ENCODE measurements at places on chromosomes 7 and 10.

DNA sequence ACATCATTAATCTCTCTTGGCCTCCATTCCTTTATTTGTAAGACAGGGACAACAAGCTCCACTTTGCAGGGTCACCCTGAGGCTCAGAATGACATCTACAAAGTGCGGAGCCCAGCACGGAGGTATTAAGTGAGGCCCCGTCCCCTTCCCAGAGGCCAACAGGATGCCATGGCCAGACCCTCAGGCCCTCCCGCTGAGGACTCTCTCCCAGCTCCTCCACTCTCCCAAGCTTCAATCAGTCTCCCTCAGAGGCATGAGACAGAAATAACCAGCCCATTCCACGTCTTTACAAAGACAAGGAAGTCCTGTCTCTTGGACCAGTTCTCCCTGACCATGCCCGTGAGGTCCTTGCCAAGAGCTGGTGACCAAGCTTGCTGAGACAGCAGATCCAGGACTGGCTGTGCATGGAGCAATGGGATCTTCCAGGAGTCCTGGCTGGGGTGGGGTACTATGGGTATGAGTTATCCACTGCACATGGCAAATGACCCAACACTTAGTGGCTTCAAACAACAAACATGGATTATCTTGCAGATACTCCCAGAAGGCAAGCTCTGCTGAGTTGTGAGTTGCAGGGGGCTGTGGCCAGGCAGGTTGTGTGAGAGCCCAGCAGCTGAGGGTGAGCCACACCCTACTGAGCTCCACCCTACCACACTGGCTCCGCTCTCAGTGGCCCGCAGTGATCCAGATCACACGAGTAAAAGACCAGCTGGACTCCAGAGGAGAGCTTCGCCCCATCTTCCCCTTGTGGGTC is 4.3 kb upstream of the PPIF start:
- DNase-seq: no peak

DNA sequence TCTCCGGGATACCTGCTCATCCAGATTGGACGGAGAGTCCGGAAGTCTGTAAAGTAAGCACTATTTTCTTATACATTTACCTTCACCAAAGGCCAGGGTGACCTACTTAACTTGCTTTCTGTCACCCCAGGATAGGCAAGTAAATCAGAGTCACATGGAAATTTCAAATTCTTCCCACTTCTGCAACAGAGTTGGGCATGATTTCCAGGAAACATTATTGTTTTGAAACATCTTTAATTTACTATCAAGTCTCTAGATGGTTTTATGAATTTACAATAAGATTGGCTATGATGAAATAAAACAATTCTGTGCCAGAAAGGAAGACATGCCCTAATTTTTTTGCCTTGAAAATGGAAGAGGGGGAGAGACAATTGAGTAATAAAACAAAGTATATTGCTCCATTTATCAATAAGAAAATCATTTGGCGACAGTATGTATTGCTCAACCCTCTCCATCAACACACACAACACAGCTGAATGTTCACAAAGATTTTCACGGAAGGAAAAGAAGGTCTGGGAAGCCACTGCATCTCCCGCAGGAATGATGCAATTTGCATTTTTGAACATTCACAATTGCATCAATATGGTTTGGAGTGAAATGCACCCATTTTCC is 702.8 kb downstream of the PARD3 start:
- no peak for DNase-seq

DNA sequence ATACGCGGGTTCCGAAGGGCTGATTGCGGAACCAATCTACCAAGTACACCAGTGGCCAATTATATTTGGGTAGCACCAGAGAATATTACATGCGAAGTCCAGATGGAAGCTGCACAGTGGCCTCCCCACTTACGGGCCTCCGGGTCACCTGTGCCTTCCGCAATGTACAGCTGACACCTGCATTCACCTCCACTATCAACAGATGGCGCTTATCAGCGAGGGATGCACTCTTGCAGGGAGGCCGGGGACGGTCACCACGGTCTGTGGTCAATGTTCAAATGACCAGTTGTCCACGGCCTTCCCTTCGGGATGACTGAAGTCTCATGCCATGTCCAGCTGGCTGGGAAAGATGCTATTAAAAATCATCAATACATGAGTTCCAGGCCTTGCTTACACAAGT is 47.6 kb downstream of the SLIT1 start:
- no peak for DNase-seq

DNA sequence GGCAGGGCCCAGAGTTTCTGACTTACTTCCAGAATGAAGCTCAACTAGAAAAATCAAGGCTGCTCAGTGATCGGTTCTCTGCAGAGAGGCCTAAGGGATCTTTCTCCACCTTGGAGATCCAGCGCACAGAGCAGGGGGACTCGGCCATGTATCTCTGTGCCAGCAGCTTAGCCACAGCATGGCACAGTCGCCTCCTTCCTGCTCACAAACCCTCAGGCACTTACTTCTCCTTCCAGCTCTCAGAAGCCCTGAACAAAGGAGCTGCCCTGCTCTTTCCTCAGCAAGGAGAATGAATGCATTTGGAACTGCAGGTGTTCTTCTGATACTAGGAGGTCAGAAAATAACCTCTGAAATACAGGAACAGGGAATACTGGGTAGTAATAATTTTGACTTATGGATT is 219.7 kb upstream of the PRSS1 start:
- DNase-seq: no peak

- no peak for DNase-seq
Observed at GRCh38 chr7:75702515-75702914, 36.2 kb downstream of the HIP1 start.

DNA sequence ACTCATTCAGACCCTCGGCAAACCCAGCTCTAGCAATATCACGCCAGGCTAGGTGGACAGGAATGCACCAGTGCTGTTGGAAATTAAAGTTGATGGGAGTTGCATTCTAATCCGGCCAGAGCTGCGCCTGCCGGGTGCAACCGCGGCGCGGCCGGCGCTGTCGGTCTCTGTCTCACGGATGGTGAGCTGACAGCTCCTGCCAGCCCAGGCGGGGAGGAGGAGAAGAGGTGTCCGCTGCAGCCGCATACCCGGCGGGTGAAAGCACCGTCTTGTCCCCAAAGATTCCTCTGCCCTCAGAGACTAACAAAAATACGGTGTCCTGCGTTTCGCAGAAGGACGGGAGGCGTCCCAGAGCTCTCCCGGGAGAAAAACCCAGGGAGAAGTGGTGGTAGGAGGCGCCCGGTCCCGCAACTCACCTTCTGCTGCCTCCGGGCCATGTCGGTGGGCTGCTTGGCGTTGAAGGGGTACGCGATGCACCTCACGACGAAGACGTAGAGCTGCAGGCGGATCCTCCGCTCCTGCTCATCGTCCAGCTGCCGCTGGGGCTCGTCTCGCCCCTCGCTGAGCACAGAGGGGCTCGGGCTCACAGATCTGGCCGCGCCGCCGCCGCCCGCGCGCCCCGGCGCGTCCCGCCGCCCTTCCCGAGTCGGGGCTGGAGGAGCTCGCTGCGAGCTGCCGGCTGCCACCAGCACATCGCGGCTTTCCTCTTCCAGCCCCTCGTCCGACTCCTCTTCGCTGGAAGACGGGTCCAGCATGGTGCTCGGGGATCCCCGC is 490 bp downstream of the CADPS2 start:
- no peak for DNase-seq

DNA sequence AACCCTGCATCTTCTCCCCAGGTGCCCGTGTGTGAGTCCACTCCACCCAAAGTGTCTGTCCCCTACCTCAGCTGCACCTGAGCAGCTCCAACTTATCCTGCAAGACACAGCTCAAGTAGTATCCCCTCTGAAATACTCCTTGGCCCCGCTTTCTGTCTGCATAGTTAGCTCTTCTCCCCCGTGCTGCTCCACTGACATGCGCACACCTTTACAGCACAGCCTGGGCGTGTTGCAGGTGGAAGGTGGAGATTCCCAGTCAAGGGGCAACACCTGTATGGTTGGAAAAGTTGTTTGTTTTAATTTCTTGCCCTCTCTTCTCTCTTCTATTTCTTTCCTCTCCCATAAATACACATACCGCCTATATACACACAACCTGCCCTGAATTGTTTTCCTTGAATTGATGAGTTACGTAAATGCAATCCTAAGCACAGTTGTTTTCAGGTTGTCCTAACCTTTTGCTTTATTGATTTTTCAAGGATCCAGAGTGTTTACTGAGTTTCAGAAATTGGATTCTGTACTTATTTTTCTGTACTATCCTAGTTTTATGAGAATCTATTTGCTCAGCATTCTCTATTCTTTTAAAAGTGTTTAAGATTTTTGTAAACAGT is 14.9 kb downstream of the MET start:
- no peak for DNase-seq

GRCh38 chr7:28017372-28017771 is 163.2 kb downstream of the JAZF1 start:
- DNase-seq: no peak

DNA sequence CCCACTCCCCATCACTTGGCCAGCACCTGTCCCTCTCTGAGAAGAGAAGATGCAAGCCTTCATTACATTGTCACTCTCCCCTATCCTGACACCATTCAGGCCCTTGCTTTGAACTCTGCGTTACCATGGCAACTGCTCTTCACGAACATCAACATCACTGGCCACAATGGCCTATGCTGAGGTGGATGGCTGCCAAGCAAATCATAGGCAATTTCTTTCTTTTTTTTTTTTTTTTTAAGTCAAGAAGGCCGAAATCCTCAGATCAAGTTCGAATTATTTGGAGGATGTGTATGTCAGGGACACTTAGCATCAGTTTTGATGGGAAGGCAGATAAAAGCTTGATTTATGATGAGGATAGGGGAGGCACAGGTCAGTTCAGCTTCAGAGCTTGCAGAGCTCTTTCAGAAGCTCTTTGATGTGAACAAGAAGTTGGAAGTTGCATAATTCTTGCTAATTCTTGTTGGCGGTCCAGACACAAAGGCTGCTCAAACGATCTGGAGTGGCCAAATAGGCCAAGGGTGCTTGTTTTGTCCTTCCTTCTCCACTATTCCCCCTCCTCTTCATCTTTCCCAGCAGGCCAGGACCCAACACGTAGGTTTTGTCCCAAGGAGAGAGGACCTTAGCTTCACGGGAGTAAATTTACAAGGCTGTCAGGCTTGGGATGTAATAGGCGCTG is 179.9 kb upstream of the NPVF start:
- DNase-seq: no peak

GRCh38 chr10:51832652-51833383 is 133.4 kb upstream of the CSTF2T start:
- DNase-seq: no peak

GRCh38 chr7:134315679-134316538 is 821 bp downstream of the SLC35B4 start:
- no peak for DNase-seq

- DNase-seq: no peak
Observed at GRCh38 chr10:2745666-2746065, 321.7 kb upstream of the PFKP start.

- no peak for DNase-seq
Observed at GRCh38 chr7:105685161-105685560, 103.9 kb upstream of the EFCAB10 start.

- no peak for DNase-seq
Observed at GRCh38 chr10:98128802-98129201, 5.7 kb upstream of the R3HCC1L start.

DNA sequence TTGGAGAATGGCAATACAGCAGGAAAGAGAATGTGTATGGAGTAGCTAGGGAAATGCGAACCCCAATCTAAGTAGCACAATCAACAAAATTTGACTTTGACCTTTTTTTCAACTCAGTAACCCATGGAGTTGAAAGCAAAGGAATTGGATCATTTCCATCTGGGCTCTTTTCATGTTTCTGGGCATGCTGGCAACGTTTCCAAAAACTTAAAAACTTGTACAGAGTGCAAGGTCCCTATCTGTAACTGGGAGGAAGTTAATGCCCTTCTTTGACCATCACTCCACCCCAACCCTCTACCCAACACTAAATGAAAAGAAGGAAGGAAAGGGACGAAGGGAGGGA is 1.3 kb upstream of the HIBADH start:
- no peak for DNase-seq

DNA sequence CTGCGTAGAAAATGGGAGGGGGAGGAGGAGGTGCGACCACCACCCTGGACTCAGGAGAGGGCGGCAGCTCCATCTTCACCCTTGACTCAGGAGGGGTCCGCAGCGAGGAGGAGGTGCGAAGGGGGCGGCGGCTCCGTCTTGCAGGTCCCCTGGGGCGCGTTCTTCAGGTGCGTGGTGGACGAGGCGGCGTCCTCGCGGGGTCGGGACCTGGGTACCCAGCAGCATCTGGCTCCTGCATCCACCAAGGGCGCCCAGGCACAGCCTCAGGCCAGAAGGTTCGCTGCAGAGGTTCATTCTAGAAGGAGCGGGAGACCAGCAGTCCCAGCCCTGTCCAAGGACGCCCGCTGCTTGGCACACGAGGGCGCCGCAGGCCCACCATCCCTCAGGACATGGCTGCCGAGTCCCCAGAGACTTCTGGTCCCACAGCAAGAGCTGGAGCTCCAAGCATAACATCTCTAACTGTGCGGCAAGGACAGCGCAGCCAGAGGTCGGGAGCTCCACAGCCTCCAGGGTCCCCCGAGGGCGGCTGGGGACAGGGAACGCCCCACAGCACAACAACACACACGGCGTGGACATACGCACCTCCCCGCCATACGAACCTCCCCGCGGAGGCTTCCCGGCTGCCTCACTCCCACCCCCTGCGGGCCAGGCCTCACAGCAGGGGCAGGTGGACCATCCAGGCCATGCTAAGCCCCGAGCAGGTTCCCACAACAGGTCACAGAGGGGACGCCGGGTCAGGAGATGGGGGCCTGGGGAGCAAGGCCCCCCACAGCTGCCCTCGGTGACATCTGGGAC is 16.8 kb upstream of the DPYSL4 start:
- no peak for DNase-seq

- no peak for DNase-seq
Observed at GRCh38 chr7:103752995-103753394, 236.5 kb downstream of the RELN start.

GRCh38 chr7:22627136-22627535 is 99.9 kb upstream of the IL6 start:
- DNase-seq: no peak

GRCh38 chr7:70704831-70705346 is 427.1 kb upstream of the GALNT17 start:
- DNase-seq: no peak

- no peak for DNase-seq
Observed at GRCh38 chr7:151311294-151311864, 30.2 kb upstream of the NUB1 start.

DNA sequence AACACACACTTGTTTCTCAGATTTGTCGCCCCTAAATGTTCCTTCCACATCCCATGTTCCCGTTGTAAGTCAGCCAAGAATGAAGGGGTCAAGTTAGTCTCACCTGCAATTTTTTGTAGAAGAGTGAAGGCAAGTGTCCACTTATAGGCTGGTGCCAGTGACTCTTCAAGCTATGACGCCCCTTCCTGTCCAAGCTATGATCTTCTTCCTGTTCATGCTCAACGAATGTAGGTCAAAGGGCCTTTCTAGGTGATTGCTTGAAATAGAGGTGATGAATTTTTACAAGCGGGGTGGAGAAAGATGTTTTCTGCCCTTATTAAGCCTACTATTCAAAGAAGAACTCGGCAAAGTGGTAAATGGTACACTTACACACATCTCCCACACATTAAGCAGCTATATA is 41.0 kb downstream of the CDK1 start:
- no peak for DNase-seq

- DNase-seq: no peak
Observed at GRCh38 chr7:74001150-74001494, 26.9 kb upstream of the ELN start.
